Activated naive CD8-positive, alpha-beta T cell treated with anti-CD3 and anti-CD28 coated beads for 36 hours (primary cell): ENCODE measurements at places on chromosomes 16 and 17. TPM values are rescaled to one million over a fixed set of nuclear protein-coding genes. Genes with fewer than 3 reads are reported as not detected.
A peak's percentile ranks its signal among the peaks of the same experiment; 100 is the strongest.

The VPS35 gene
- total RNA-seq: 106 TPM

The TRAF7 gene
- total RNA-seq: 89.2 TPM

The CNTNAP4 gene
- not detected for total RNA-seq

The HP gene
- total RNA-seq: not detected

The KRT33A gene
- total RNA-seq: not detected

The OGFOD1 gene
- 78.5 TPM for total RNA-seq

The CNGB1 gene
- not detected for total RNA-seq

The KRT28 gene
- not detected for total RNA-seq

The TPSAB1 gene
- not detected for total RNA-seq

The KRT32 gene
- total RNA-seq: not detected

The ASGR2 gene
- not detected for total RNA-seq

The CIBAR2 gene
- not detected for total RNA-seq

DNA sequence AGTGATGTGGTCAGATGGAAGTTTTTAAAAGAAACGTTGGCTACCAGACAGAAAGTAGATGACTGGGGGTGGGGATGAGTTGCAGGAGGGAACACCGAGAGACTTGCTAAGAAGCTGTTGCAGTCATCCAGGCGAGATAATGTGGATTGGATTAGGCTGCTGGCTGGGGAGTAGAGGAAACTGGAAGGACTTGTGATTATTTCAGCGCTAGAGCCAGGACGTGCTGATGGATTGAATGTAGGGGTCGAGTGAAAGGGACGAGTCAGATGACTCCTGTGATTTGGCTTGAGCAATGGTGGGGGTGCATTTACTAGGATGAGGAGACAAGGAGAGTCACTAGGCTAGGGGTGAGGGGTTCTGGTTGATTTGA is 88.5 kb downstream of the CLEC16A start:
- no peaks in the 10 kb centered on the region for H3K27me3 ChIP-seq
- H3K4me1 ChIP-seq: no peaks in the 10 kb centered on the region
- H3K4me3 ChIP-seq: no peak overlapping the region
- peaks cover 34% of the 10 kb centered on the region for H3K36me3 ChIP-seq

- no peaks in the 10 kb centered on the region for H3K36me3 ChIP-seq
- H3K4me1 ChIP-seq: peaks cover 12% of the 10 kb centered on the region
- H3K27me3 ChIP-seq: peaks cover 20% of the 10 kb centered on the region
- no peak overlapping the region for H3K4me3 ChIP-seq
- no peak for DNase-seq
- no peak overlapping the region for H3K27ac ChIP-seq
Observed at GRCh38 chr17:74015990-74016389, 187.5 kb upstream of the RPL38 start.

DNA sequence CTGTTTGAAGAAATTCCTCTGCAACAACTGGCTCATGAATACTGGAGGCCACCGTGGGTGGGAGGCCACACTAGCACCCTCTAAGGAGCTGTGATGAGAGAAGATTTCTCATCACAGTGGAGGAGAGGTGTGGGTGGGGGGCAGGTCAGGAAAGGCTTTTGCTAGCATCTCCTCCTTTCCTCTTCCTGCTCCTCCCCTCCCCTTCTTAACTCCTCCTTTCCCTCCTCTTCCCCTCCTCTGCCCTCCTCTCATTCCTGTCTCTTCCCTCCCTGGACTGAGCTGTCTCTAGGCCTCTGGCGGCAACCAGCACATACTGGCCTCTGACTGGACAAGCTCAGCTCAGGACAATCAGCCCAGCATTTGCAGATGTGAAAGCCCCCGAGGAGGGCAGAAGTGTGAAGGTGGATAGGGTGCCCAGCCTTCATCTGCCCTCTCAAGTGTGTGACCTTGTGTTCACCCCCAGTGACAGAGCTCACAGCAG is 19.0 kb upstream of the LHX1 start:
- no peaks in the 10 kb centered on the region for H3K36me3 ChIP-seq
- no peak overlapping the region for H3K4me3 ChIP-seq
- H3K27me3 ChIP-seq: peaks cover 54% of the 10 kb centered on the region
- no peak overlapping the region for H3K27ac ChIP-seq
- H3K4me1 ChIP-seq: peaks cover 21% of the 10 kb centered on the region

- H3K4me3 ChIP-seq: no peak overlapping the region
- no peak for DNase-seq
- H3K27me3 ChIP-seq: no peaks in the 10 kb centered on the region
Observed at GRCh38 chr17:15513058-15513791, 45.8 kb upstream of the CDRT4 start.

GRCh38 chr17:40158438-40159013 is 18.2 kb downstream of the CASC3 start:
- H3K27ac ChIP-seq: peak overlapping the region; percentile 23
- H3K36me3 ChIP-seq: peaks cover 26% of the 10 kb centered on the region
- no peak overlapping the region for H3K4me3 ChIP-seq
- H3K27me3 ChIP-seq: no peaks in the 10 kb centered on the region
- no peak for DNase-seq

- H3K36me3 ChIP-seq: no peaks in the 10 kb centered on the region
- no peak overlapping the region for H3K27ac ChIP-seq
- H3K4me1 ChIP-seq: no peaks in the 10 kb centered on the region
- H3K27me3 ChIP-seq: no peaks in the 10 kb centered on the region
- DNase-seq: no peak
Observed at GRCh38 chr16:78504401-78504851, 405.0 kb downstream of the WWOX start.

DNA sequence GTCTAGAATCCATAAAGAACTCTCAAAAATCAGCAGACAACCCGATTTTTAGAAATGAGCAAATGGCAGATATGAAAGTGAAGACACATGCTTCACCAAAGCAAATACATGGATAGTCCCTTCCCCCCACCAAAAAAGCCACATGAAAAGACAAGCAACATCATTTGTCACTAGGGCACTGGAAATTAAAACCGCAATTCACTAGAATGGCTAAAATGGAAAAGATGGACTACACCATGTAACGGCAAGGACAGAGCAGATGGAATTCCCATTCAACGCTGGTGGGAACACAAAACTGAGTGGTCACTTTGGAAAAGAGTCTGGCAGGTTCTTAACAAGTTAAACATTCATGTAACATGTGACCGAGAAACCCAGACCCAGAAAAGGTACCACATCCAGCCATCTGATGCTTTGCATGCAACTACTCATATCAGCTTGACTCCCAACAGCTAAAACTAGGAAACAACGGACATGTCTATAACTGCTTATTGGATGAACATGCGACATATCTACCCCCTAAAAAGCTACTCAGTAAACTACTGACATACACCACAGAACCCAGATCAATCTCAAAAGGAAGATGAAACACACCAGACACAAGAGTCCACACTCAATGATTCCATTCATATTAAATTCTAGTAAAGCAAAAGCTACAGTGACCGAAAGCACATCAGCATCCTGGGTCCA is 132.6 kb downstream of the ZNF778 start:
- H3K4me1 ChIP-seq: peaks cover 87% of the 10 kb centered on the region
- H3K27ac ChIP-seq: peak overlapping the region; percentile 87
- H3K4me3 ChIP-seq: peak overlapping the region; percentile 30
- peaks cover 36% of the 10 kb centered on the region for H3K36me3 ChIP-seq
- DNase-seq: no peak

DNA sequence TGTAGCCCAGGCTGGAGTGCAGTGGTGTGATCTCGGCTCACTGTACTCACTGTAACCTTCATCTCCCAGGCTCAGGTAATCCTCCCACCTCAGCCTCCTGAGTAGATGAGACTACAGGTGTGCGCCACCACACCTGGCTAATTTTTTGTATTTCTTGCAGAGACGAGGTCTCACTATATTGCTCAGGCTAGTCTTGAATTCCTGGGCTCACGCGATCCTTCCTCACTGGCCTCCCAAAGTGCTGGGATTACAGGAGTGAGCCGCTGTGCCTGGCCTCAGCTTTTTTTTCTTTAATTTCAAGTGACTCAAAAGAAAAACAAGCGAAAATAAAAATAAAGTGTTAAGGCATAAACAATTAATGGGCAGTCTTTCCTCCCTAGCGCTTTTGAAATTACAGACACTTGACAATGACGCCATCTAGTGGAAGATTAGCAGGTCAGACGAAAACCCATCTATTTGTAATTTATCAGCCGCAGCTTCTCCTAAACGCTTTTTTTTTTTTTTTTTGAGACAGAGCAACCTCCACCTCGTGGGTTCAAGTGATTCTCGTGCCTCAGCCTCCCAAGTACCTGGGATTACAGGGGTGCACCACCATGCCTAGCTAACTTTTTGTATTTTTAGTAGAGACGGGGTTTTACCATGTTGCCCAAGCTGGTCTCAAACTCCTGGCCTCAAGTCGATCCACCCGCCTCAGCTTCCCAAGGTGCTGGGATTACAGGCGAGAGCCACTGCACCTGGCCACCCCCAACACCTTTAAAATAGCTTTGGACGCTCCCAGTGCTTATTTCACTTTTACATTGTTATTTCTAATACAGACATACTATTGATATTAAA is 28.1 kb upstream of the PECAM1 start:
- DNase-seq: no peak
- no peaks in the 10 kb centered on the region for H3K27me3 ChIP-seq

- H3K4me1 ChIP-seq: peaks cover 19% of the 10 kb centered on the region
- peak; percentile 24 for DNase-seq
- H3K4me3 ChIP-seq: no peak overlapping the region
- no peak overlapping the region for H3K27ac ChIP-seq
- H3K27me3 ChIP-seq: no peaks in the 10 kb centered on the region
Observed at GRCh38 chr16:81626181-81626674, 152.9 kb upstream of the PLCG2 start.

- H3K36me3 ChIP-seq: peaks cover 37% of the 10 kb centered on the region
- H3K4me3 ChIP-seq: no peak overlapping the region
- no peaks in the 10 kb centered on the region for H3K27me3 ChIP-seq
- H3K27ac ChIP-seq: no peak overlapping the region
- H3K4me1 ChIP-seq: peaks cover 24% of the 10 kb centered on the region
Observed at GRCh38 chr16:68355447-68356248, 44.8 kb downstream of the PRMT7 start.

DNA sequence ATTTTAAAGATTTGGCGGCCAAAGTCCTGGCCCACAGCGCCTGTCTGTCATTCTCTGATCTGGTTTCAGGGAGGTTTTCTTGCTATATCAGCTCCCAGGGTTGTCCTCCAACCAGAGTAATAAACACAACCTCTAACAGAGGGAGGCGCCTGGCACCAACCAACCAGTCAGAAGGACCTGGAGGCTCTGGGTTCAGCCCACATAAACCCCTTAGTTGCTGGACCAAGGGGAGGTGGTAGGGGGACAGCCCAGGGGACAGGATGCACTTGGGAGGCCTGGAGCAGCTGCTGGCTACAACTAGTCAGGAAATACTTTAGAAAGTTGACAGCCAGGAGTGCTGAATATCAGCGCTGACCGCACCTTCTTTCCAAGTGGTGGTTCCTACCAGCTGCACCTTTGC is 41.7 kb upstream of the CDRT4 start:
- H3K27me3 ChIP-seq: no peaks in the 10 kb centered on the region
- no peak overlapping the region for H3K4me3 ChIP-seq
- no peak overlapping the region for H3K27ac ChIP-seq
- peaks cover 9% of the 10 kb centered on the region for H3K36me3 ChIP-seq
- DNase-seq: no peak

DNA sequence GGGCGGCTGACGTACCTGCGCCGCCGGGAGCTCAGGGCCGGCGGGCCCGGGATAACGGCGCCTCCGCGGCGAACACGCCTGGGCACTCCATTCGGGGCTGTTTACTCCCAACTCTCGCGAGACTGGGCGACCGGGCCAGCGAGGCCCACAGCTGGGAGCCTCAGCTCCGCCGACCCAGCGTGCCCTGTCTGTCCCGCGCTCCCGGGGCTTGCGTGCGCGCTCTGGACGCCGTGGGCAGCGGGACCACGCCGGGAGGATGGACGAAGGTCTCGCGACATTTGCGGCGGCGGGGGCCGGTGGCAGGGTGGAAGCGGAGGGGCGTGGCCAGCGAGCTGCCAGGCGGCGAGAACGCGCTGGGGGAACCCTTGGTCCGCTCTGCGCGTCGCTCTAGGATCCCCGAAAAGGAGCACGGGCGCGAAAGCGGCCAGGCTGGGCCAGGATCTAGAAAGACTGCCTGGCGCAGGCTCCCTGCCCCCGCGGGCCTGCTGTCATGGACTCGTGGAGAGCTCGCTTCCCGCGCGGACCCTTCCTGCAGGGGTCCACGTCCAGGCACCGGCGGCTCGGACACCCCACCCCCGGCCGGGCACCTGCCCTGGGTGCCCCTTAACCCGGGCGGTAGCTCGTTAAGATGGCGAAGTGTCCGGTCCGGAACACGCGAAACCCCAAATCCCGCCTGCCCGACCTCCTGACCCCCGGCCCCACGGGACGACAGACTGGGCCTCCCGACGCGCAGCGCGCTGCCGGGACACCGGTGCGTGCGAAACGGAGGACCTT is at the start of gene MBTPS1:
TSS of gene MBTPS1 (minus strand) at position 223 of the 774 bp plus-strand sequence. CDS start 15,159 bp downstream, outside the sequence.
- no peaks in the 10 kb centered on the region for H3K27me3 ChIP-seq
- peaks cover 1% of the 10 kb centered on the region for H3K36me3 ChIP-seq

- no peaks in the 10 kb centered on the region for H3K36me3 ChIP-seq
- H3K27me3 ChIP-seq: no peaks in the 10 kb centered on the region
- no peak overlapping the region for H3K27ac ChIP-seq
- no peak for DNase-seq
- H3K4me3 ChIP-seq: no peak overlapping the region
Observed at GRCh38 chr16:88144028-88144511, 192.8 kb downstream of the BANP start.

- peaks cover 22% of the 10 kb centered on the region for H3K36me3 ChIP-seq
- H3K27me3 ChIP-seq: no peaks in the 10 kb centered on the region
- H3K4me3 ChIP-seq: no peak overlapping the region
- H3K27ac ChIP-seq: no peak overlapping the region
- DNase-seq: no peak
Observed at GRCh38 chr16:24051125-24051524, 205.0 kb upstream of the CACNG3 start.

DNA sequence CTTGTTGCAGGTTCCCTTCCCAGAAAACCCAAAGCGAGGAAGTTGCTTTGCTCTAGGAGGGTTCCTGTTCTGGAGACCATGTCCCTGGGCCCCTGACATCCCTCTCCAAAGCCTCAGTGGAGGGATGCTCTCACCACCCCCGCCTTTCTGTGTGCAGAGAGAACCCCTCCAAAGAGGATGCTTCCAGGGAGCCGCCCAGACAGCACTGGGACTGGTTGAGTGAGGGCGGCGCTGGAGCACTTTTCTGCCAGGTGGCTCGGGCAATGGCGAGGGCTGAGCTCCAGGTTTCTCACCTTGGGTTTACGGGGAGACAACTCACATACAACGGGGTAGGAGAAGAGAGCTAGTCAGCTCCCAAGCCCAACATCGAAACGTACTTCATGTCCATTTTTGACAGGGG is 7.3 kb downstream of the EMC6 start:
- peak overlapping the region; percentile 12 for H3K27ac ChIP-seq
- no peak overlapping the region for H3K4me3 ChIP-seq
- H3K36me3 ChIP-seq: no peaks in the 10 kb centered on the region
- no peak for DNase-seq
- no peaks in the 10 kb centered on the region for H3K4me1 ChIP-seq
- no peaks in the 10 kb centered on the region for H3K27me3 ChIP-seq
